ENCODE measurements at places on chromosomes 12 and 14. TPM values are rescaled to one million over a fixed set of nuclear protein-coding genes. Genes with fewer than 3 reads are reported as not detected.

Gene NID2
- total RNA-seq: not detected

DNA sequence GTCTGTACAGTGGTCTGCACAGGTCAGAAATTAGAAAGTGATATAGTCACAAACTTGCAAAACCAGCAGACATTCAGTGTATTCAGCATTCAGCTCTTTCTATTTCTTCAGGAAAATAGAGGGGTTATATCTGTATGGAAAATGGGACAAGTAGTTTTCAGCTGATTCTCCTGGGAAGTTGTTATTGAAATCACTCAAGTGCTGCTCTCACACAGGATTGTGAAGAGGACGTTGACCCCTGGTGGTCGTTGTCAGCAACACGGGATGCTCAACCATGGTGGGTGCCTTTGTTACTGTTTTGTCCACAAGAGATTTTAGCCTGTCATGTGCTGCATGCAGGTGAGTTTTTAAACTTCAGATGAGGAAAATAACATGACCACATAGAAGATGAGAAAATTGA, 981.8 kb downstream of the TMEM121 start:
- no peak for DNase-seq

Gene CRIP1
- 186 TPM for total RNA-seq

Gene PAX9
- not detected for total RNA-seq

GRCh38 chr12:26717757-26718156, 115.2 kb downstream of the ITPR2 start:
- no peak for DNase-seq

- no peak for DNase-seq
These were observed 896.0 kb downstream of the GALC start for GRCh38 chr14:87097015-87097414.

Gene TSPAN19
- total RNA-seq: not detected

- no peak for DNase-seq
These were observed 89.5 kb upstream of the EEA1 start for GRCh38 chr12:93018610-93019009.

Gene DLK1
- total RNA-seq: not detected

Gene KRT81
- not detected for total RNA-seq

- DNase-seq: no peak
These were observed 83.4 kb downstream of the ADCK1 start for GRCh38 chr14:77883131-77883846.

DNA sequence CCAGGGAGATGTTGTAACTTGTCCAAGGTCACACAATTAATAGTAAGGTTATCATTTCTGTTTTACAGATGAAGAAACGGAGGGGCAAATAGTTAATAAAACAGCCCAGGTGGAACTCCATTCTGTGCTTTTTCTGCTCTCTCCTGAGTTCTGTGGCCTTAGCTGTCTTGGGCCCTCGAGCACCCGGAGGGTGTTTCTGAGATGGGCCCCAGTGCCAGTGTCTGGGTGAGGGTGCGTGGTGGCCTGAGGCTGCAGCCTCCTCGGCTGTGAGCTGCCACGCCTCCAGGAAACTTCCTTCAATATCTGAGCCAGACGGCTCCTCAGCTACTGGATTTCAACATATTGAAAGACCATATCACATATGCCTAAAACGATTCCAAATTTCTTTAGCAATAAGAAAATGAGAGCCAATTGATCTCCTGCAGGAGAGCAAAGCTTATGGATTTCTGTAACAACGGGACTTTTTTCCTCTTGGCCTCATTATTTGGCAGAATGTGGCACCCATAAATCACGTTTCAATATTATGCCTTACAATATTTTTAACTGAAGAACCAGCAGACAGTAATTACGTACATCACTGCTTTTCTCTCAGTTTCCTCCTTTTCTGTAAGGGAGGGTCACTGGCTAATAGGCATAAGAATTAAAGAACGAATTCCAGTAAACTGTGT, 74.8 kb upstream of the DICER1 start:
- no peak for DNase-seq

All from activated CD4-positive, alpha-beta T cell treated with anti-CD3 and anti-CD28 coated beads for 36 hours (primary cell).